Stimulated activated CD4-positive, alpha-beta T cell treated with anti-CD3 and anti-CD28 coated beads, TNF-alpha, amount 100 ng/mL, for 48 hours (primary cell): ENCODE measurements at places on chromosomes 3 and 15.

DNA sequence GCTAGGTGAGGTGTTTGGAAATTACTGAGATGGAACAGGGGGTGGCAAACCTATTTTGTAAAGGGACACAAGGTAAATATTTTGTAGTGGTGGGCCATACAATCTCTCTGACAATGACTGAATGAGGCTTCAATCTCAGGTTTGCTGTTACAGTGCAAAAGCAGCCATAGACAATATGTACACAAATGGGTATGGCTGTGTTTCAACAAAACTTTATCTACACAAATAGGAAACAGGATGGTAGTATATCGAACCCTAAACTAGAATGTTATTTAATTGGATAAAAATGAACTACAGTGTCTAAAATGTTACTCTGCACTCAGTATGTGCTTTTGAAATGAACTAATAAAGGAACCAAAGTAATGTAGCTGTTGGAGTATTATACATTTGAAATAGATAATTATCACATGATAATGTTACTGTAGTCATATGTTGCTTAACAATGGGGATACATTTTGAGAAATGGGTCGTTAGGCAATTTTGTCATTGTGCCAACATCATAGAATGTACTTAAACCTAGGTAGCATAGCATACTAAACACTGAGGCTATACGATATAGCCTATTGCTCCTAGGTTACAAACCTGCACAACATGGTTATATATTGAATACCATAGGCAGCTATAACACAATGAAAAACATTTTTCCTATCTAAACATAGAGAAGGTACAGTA, 495.2 kb upstream of the TBL1XR1 start:
- DNase-seq: no peak

GRCh38 chr15:101504373-101504772, 14.9 kb upstream of the PCSK6 start:
- DNase-seq: no peak

DNA sequence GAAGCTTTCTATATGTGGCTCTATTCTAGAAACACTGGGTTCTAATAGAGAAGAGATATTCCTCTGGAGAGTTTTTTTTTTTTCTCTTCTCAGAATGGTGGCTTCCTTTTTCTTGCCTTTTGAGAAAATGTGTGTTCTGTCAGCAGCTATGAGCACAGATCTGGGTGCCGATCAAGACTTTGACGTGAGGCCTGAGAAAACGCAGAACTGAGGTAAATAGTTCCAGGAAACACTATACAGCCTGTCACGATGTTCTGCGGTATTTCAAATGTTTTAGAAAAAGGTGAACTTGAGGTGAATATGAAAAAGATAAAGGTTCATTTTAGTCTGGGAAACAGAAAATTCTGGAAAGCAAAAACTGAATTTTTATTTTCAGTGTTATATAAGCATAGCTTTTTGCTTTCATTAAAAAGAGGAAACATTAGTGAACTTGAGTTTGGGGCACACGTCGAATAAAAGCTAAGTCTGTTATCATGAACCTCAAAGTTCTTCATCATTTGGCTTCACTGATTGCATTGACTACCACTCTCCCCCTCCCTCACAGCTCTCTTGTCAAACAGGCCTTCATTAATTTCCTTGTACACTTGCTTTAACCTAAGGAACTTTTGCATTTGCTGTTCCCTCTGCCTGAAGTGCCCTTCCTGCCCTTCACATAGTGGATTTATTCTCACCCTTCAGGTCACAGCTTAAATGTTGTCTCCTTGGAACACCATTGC, 265.1 kb downstream of the NFKBIZ start:
- DNase-seq: no peak

DNA sequence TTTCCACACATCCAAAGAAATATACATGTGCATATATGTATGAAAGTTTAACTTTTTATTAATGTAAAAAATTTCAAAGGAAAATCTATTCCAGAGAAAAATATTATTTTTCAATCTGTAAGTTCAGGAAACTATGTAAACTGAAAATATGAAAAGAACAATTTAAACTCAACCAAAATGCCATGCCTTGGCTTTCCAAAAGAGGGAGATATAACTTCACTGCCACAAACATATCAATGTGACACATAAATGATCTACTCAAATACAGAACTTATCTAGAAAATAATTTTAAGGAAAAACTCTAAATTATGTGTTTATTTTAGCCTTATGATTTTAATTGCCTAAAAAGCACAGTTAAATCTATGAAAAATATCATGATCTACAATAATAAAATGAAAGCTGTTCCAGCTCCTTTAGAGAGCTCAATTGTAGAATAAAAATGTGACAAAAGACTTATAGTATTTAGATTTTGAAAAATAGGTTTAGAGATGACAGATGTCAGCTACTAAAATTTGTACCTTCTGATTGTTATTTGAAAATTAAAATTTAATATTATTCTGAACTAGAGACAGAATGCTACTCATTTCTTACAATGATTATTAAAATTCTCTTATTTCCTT, 94.8 kb downstream of the GBE1 start:
- no peak for DNase-seq

- DNase-seq: no peak
Observed at GRCh38 chr3:22935040-22935439, 268.1 kb upstream of the UBE2E2 start.

DNA sequence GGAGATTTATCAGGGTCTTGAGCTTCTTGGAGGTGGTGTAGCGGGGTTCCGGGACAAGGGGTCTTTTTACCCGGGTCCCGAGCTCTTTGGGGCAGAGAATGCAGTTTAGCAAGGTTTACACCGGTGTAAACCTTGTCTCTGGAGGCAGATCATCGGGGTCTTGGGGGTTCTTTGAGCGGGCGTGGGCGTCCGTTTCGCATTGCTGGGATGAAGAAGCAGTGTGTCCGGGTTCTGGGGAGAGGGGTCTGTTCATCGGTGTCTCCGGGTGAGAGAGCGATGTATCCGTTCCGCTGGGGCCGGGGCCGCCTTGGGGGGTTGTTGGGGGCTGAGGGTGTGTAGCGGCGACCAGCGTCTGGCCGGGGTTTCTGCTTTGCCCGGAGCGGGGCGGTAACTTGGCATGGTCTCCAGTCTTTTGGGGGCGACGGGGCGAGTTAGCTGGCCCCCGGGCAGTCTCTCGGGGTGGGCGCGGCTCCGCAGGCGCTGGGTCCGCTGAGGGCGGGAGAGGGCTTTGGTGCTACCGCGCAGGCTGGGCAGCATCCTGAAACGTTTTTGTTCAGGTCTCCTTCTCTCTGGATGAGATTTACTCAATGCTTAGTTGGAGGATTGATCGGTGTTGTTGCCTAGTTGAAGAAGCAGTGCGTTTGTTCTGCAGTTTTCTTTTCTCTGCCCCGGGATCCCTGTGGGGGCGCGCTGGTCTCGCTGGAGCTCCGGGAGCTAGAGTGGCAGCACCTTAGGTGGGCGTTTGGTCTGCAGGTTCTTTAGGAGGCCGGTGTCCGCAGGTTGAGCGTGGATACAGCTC, 843 bp downstream of the GLCE start:
- no peak for DNase-seq

GRCh38 chr3:43373560-43373928, 87.2 kb downstream of the SNRK start:
- DNase-seq: no peak

DNA sequence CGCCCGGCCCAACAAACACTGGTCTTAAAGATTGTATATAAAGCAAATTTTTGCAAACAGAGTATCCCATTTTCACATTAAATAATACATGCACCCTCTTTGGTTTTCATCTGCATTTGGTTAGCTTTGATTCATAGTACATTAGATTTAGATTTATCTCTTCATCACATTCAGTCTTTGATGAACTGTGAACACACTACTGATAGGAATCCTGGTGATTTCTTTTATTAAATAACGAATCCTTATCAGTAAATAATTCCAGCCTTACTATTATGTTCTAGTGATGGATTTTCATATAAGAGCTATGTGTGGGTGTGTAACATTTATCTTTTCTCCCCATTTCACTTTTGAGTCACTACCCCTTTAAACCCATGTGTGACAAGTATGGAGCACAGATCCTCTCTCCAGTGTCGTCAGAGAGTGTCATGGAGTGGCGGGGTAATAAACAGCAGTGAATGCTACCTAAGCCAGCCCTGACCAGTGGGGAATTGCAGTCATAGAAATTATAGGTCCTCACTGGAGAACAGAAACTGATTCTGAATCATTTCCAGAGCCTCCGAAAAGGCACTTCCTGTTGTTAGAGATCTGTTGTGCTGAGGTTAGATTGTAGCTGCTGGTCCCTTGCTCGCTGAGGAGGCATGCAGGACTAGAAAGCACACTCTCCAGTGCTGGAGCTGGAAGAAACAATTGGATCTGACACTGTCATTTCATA, 22.0 kb downstream of the SLC7A14 start:
- DNase-seq: no peak

- no peak for DNase-seq
Observed at GRCh38 chr3:16433701-16434151, 79.8 kb downstream of the RFTN1 start.

GRCh38 chr3:50268703-50269451, at the start of gene SEMA3B:
TSS of gene SEMA3B (plus strand) at chr3:50269147. CDS start at chr3:50269241, 94 bp downstream.
- no peak for DNase-seq

DNA sequence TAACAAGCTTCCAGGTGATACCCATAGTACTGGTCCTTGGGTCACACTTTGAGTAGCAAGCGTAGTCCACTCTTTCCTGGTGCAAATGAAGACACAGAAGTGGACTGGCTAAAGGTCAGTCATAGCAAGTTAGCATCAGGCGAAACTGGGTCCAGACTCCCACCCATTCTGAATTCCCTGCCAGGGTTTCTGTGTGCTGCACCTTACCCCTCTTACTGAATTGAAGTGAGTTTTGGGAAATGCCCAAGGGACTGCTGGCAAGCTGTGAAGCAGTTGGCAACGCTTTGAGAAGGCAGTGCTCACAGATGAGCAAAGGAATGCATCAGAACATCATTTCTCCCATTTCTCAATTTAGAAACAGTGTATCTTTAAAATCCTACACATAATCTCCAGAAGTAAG, 1.8 kb upstream of the LSG1 start:
- DNase-seq: no peak

GRCh38 chr15:40067921-40068624, 29.1 kb upstream of the SRP14 start:
- no peak for DNase-seq

GRCh38 chr15:44243829-44244228, 44.7 kb upstream of the GOLM2 start:
- DNase-seq: no peak
